ENCODE measurements at places on chromosomes 6 and 20.
A peak's percentile ranks its signal among the peaks of the same experiment; 100 is the strongest.

DNA sequence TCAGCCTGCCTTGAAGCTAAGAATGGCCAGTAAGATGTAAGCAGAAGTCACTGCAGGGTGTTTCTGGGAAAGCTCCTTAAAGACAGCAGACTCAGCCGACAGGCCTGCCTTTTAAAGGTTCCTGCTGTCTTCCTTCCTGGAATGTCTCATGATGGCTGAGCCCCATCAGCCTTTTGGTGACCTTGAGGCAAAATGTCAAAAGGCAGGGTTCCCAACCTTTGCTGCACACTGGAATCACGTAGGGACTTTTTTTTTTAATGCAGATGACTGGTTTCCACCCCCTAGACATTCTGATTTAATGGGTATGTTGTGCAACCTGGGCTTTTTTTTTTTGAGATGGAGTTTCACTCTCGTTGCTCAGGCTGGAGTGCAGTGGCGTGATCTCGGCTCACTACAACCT lies 11.6 kb downstream of the MDGA1 start:
- no peak for DNase-seq

DNA sequence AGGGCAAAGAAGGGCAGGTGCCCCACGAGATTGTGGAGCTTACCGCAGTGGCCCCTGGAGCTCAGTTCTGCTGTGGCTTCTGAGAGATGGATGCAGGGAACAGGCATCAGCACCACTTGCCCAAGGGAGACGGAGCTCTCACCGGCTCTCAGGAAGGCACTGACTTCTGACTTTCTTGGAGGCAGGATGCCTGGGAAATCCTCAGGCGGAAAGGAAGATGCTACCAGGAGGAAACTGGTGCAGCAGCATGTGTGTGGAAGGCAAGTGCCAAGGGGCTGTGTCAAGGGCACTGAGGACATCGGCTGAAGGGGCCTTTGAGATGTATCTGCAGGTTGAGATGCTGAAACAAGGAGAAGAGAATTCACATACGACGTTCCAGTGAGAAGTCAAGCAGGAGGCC lies 64.0 kb downstream of the FOXA2 start:
- DNase-seq: no peak

- DNase-seq: no peak
Observed at GRCh38 chr6:147244832-147245231, 40.6 kb downstream of the STXBP5 start.

DNA sequence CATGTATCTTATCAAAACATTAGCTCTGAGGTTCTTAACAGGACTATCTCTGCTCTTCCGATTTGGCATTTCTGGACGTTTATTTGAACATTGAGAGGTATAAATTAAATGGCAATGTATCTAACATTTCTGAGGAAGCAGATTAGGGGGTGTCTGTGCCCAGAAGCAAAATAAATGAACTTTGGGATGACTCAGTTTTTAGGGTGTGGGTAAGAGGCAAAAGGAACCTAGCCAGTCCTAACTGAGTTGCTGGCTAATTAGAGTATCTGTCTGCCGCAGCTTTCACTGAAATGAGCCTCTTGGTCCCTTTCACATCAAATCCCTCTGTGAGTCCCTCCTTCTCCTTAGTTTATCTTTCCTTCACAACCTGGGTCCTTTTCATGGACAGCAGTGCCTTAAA lies 1.1 kb downstream of the RNF144B start:
- DNase-seq: no peak

DNA sequence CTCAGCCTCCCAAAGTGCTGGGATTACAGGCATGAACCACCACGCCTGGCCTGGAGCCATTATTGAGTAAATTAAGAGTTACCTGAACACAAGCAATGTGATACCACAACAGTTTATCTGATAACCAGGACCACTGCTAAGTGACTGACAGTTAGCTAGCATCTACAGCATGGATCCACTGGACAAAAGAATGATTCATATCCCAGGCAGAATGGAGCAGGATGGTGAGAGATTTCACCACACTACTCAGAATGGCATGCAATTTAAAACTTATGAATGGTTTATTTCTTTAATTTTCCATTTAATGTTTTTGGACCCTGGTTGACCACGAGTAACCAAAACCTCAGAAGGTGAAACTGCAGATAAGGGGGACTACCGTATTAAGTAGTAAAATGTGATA lies 48.6 kb downstream of the RALGAPA2 start:
- no peak for DNase-seq

DNA sequence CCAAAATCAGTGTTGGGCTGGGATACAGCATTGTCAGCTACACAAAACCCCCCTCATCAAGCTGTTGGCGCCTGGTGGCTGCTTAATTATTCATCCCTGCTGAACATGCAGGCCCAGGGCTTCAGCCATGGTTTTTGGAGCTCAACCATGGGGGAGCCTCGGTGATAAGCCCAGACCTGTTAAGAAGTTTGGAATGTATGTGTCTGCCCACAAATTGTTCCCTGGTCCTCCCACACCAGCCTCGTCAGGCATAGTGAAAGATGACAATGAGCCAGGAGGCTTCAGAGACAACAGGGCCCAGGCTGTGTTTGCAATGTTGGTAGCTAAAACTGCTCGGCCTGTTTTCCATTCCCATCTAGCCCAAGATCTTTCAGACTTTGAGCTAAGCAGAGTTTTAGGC lies 34.8 kb upstream of the SIRPA start:
- DNase-seq: no peak

GRCh38 chr6:99816795-99817194 lies 177.2 kb downstream of the MCHR2 start:
- DNase-seq: no peak

DNA sequence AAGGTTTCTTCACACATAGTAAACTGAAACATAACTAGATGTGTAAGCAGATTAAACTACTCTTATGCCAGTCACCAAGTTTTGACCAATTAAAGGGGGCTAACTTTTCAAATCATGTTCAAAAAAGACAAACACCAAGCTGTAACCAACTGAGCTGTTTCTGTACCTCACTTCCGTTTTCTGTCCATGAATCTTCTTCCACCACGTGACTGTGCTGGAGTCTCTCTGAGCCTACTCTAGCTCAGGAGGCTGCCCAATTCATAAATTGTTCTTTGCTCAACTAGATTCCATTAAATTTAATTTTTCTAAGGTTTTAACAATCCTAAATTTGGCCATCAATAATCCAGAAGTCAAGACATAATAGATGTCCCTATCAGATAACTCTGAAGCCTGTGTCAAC lies 229.4 kb downstream of the FNDC1 start:
- DNase-seq: no peak

GRCh38 chr6:82711971-82712370 lies 348.4 kb downstream of the TPBG start:
- DNase-seq: no peak

GRCh38 chr6:71523548-71523947 lies 234.9 kb downstream of the OGFRL1 start:
- DNase-seq: no peak

DNA sequence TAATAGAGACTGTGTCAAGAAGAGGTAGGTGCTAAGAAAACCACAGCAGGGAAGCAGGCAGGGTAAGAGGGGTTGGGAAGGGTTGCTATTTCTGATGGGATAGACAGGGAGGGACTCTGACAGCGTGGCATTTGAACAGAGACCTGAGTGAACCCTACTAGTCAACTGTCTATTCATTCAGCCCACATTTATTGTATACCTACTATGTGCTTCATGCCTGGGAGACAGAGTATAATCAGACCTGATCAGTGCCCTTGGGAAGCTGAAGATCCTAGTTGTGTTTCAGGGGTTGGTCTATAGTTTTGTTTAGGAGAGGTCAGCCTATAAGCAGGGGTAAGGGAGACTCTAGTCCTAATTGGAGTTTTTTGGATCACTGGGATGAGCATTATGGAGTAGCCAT lies 14.9 kb upstream of the CAPN11 start:
- no peak for DNase-seq

- DNase-seq: no peak
Observed at GRCh38 chr6:146770965-146771735, 172.4 kb downstream of the ADGB start.

DNA sequence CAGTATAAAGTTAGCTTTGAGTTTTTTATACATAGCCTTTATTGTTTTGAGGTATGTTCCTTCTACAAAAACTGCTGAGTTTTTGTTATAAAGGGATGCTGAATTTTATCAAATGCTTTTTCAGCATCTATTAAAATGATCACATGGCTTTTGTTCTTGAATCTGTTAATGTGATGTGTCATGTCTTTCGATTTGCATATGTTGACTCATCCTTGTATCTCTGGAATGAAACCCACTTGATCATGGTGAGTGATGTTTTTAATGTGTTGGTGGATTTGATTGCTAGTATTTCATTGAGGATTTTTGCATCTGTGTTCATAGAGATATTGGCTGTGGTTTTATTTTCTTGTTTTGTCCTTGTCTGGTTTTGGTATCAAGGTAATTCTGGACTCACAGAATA lies 24.7 kb upstream of the BLCAP start:
- no peak for DNase-seq

DNA sequence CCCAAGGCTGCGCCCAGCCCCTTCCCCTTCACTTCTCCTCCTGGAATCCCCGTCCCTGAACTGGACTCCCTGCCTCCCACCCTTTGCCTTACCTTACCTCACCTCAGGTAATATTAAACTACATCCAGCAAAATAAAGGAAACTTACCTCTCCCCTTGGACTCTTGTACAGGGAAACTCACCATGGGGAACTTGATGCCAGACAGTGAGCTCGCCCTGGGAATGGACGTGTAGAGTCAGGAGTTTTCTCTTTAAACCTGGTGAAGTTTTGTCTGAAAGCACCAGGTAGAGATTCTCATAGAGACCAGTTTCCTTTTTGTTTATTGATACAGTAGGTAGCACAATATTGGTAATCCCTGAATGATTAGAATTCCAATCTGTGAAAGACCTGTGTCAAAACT lies 544 bp upstream of the HLA-C start:
- no peak for DNase-seq

DNA sequence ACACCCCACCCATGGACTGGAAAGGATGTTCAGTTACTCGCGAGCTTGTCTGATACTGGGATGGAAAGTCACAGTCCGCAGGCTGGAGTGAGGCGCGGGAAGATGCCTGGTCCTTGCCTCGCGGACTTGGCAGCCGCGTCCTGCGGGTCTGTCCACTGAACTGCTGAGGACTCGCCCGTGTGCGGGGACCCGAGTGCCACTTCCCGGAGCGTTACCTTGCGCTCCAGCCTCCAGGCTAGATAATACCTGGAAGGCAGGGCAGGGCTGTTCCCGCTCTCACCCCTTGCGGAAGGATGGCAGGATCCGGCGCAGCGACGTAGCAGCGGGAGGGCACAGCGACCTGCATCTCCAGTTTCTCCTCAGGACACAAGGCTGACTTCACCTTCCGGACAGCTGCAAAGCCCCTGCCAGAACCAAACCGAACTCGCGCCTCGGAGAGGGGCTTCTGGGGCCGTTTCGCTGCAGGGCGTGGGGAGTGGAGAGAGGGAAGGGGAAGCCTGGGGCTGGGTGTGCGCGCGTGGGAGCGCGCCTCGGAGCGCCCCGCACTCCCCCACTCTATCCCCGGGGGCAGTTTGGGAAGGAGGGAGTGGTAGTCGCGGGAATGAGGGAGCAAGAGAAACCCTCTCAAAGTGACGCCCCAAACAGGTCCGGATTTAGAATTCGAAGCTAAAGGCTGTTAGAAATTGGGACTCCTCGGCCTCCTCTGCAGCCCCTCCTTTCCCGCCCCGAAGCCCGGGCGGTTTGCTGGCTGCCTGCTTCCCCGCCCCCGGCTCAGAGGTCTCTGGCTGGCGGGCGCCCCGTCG lies at the start of gene KCNQ5:
KCNQ5 (plus strand) TSS at position 774 of the 803 bp plus-strand sequence.
- no peak for DNase-seq

GRCh38 chr6:95935736-95936135 lies 80.0 kb upstream of the FUT9 start:
- no peak for DNase-seq

- DNase-seq: peak; percentile 58
Observed at GRCh38 chr6:150177952-150178520, 35.2 kb downstream of the PPP1R14C start.

DNA sequence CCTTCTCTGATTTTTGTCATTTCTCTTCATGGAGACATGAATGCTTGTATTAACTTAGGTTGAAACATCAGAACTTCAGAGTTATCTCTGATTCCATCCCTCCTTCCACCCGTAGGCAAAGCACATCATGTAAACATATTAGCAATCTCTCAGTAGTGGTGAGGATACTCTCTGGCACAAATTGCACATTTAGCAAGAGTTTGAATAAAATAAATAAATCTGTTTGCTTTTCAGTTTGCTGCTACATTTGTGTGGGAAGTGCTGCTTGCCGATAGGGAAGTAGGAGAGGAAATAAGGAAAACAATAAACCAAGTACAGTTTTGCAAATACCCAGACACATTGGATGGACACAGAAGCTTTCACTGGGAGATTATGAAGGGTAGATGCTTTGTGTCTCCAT lies 359.0 kb downstream of the BCKDHB start:
- DNase-seq: no peak

GRCh38 chr6:98832284-98833056 lies 1.9 kb upstream of the POU3F2 start:
- no peak for DNase-seq

DNA sequence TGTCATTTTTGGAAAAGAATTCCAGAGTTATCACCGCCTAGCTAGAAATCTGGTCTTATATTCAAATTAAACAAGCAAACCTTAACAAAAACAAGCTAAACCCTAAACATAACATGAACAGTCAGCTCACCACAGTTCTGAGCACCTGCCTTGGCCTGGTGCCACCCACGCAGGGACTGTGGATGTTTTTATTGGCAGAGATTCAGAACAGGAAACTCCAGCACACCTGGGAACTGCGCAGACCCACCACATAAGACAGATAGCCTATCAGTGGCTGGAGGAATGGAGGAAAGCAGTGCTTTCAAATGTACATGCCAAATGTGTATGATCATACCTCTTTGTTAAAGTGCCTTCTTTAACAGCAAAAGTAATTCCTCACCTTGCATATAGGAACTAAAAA lies 8.9 kb downstream of the SLC16A10 start:
- DNase-seq: no peak

DNA sequence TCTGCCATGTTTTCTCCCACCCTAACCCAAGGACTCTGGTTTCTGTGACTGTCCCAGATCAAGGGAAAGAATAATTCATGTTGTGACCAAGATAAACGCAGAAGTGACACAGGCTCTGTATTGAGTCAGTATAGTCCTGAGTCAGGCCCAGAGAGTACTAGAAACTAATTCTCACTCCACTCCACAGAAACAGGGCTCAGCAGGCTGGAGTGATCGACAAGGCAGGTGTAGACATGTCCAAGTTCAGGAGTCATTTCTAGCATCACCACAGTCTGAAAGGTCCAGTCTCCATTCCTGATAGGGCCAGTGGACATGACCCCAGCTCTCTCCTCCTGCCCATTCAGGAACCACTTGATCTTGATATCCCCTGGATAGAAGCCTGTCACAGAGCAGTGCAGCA lies 2.7 kb downstream of the HLA-DOB start:
- DNase-seq: no peak

DNA sequence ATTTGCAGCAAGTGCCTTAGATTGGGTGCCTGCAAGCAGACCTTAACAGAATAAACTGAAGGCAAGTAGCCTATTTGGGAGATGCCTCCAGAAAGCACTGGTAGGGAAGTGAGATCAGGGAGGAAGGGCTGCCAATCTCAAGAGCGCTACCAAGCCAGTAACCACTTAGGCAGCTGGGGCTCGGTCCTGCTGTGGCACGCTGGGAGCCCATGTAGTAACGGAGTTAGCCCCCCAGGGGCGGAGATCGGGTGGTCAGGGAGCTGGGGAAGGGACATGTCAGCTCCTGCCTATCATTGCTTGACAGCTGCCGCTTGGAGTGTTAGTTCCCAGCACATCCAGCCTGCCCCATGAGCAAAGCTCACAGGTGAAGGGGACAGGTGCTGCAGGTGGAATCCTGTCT lies 127.0 kb downstream of the CEBPB start:
- DNase-seq: peak; percentile 58

GRCh38 chr20:10848810-10849370 lies 175.1 kb upstream of the JAG1 start:
- peak; percentile 79 for DNase-seq

GRCh38 chr6:1091900-1092299 lies 220.0 kb upstream of the FOXQ1 start:
- DNase-seq: no peak

Measured in Caco-2 (cell line).